Forelimb muscle (tissue), 1 donor: ENCODE measurements at places on chromosomes 6 and 20. TPM values are rescaled to one million over a fixed set of nuclear protein-coding genes. Genes with fewer than 3 reads are reported as not detected.

Gene TPBG
- polyA plus RNA-seq, result 9.4 TPM

Gene SCUBE3
- polyA plus RNA-seq, result 0.82 TPM

Gene NFKBIL1
- 16.8 TPM for polyA plus RNA-seq

GRCh38 chr6:6409397-6410030 is 89.1 kb upstream of the F13A1 start:
- DNase-seq, result no peak

- no peak for DNase-seq
Observed at GRCh38 chr6:23316131-23316530, 746.8 kb downstream of the HDGFL1 start.
